ENCODE measurements at places on chromosomes 3 and 15. TPM values are rescaled to one million over a fixed set of nuclear protein-coding genes. Genes with fewer than 3 reads are reported as not detected.

Gene GPR149
- not detected for total RNA-seq

Gene TIMP4
- total RNA-seq = 5.2 TPM

Gene C3orf33
- total RNA-seq = 3.6 TPM

Gene TUBGCP5
- 12.9 TPM for total RNA-seq

Gene GPX1
- 450 TPM for total RNA-seq

Gene HTR3E
- total RNA-seq = not detected

Gene XYLB
- 2.7 TPM for total RNA-seq

Gene ANKRD63
- not detected for total RNA-seq

Gene SPTBN5
- total RNA-seq = 2.1 TPM

Gene EFCC1
- 12.1 TPM for total RNA-seq

Gene BNC1
- 0.21 TPM for total RNA-seq

Gene ADAMTS17
- 3.0 TPM for total RNA-seq
